Body of pancreas (tissue), 4 donors: ENCODE measurements at places on chromosomes 7 and 10. TPM values are rescaled to one million over a fixed set of nuclear protein-coding genes. Genes with fewer than 3 reads are reported as not detected.

GRCh38 chr10:87534173-87534858 is 29.6 kb downstream of the MINPP1 start:
- no peak for DNase-seq

DNA sequence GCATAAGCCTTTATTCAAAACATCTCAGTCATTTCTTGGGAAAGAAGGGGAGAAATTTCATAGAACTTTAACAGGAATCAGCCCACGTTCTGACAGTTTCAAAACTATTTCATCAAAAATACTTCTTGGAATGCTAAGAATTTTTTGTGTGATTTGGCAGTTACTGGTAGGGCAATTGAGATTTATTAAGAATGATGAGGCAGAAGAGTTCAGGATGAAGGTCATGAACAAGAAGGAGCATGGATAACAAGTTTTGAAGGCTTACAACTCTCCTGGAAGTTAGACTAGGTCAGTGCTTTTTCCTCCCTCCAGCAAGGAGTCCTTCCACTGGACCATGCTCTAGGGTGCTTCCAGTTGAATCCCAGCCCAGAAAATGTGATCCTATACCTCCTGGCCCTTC is 569.9 kb downstream of the ANKRD7 start:
- no peak for DNase-seq

FAM107B gene
- 19.4 TPM for total RNA-seq

- no peak for DNase-seq
These were observed 55.8 kb downstream of the LRMDA start for GRCh38 chr10:75487087-75487754.

NRAP gene
- total RNA-seq: not detected

TNRC18 gene
- total RNA-seq: 201 TPM

GRCh38 chr7:1087952-1088920 is at the start of gene GPER1:
TSS of gene GPER1 (plus strand) at chr7:1088113. CDS start at chr7:1091729, 3,616 bp downstream.
- DNase-seq: peak; percentile 68

VAX1 gene
- not detected for total RNA-seq

GRCh38 chr7:120944826-120945562 is 5.6 kb upstream of the ING3 start:
- no peak for DNase-seq

GRCh38 chr10:14930610-14931009 is 23.3 kb downstream of the DCLRE1C start:
- DNase-seq: no peak

GRCh38 chr10:3679950-3680629 is 104.9 kb downstream of the KLF6 start:
- DNase-seq: no peak

NRP1 gene
- 62.6 TPM for total RNA-seq

RPS24 gene
- total RNA-seq: 1,609 TPM

DNA sequence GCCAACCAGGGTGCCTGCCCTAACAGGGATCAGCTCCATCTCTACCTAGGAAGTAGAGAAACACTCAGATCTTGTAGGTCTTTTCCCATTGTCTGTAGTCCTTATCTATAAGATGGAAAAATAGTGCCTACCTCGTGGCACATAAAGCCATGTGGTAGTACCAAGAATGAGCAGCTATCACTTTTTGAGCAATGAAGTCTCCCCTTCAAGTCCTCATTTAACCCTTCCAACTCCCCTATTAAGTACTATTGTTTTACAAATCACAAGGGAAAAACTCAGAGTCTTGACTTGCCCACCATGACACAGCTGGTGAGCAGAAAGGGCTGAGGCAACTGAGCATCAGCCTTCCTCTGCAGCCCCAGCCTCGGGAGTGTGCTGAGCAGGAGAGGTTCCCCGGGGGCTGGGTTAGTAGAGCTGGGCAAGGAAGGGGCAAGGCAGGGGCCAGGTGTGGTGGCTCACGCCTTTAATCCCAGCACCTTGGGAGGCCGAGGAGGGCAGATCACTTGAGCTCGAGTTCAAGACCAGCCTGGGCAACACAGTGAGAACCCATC is 3.3 kb downstream of the FRAT2 start:
- DNase-seq: no peak

DNA sequence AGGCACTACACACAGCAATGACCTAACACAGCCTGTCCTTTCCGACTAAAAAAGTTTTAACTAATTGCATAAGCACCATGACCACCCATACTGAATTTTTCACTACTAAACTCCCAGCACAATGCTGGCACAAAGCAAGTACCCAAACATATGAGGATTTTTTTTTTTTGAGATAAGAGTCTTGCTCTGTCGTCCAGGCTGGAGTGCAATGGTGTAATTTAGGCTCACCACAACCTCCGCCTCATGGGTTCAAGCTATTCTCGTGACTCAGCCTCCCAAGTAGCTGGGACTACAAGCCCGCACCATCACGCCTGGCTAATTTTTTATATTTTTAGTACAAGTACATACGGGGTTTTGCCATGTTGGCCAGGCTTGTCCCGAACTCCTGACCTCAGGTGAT is 5.1 kb downstream of the UBE2H start:
- no peak for DNase-seq

HOXA9 gene
- total RNA-seq: not detected

PRLHR gene
- not detected for total RNA-seq

GRCh38 chr7:142298009-142298408 is 40.2 kb upstream of the PRSS58 start:
- DNase-seq: no peak

SDK1 gene
- total RNA-seq: 19.8 TPM

BLOC1S2 gene
- 4.3 TPM for total RNA-seq

FBXL13 gene
- total RNA-seq: 4.2 TPM

DNA sequence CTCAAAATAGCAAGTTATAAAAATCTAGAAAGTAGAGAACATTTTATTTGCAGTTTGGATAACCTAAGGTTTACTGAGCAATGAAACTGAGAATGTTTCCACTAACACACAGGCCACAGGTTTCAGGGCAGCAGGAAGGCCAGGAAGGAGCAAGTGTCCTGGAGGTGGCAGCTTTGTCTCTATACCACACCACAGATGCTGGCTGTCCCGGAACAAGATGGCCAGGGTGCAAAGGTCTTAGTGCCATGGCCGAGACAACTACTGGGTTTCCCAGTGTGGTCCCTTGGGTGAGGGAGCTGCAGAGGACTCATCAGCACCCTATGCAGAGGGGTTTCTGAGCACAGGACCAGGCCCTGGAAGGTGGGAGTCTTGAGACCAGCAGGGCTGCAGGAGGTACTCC is 92.0 kb downstream of the CTBP2 start:
- DNase-seq: peak; percentile 41

DNA sequence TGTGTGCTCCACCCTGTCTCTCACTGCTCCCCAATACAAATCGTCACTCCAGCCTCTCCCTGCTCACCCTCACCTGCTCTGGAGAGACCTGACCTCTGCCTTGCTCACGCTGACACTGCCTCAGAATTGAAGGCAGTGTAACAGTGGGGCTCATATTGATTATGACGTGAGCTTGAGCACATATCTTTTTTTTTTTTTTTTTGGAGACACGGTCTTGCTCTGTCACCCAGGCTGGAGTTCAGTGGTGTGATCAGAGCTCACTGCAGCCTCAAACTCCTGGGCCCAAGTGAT is 84.7 kb downstream of the TBXAS1 start:
- DNase-seq: no peak

GRCh38 chr10:94288361-94289101 is 74.2 kb downstream of the NOC3L start:
- DNase-seq: no peak

- DNase-seq: no peak
These were observed 169.4 kb downstream of the FGFR2 start for GRCh38 chr10:121428867-121429266.

DNA sequence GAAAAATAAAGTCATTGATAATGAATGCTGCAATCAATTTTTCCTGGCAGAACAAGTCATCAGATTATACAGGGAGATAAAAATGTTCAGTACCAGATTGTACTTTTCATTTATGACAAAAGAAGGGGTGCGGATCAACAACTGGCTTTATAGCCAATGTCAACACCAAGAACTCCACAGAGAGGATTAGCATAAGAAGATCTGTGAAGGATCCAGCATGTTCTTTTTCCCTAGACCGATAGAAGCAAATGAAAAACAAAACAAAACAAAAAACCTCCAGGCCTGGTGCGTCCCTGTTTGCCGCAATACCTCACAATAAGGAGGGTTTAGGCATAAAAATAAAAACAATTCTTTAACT is 34.7 kb upstream of the PRKAR2B start:
- no peak for DNase-seq

DNA sequence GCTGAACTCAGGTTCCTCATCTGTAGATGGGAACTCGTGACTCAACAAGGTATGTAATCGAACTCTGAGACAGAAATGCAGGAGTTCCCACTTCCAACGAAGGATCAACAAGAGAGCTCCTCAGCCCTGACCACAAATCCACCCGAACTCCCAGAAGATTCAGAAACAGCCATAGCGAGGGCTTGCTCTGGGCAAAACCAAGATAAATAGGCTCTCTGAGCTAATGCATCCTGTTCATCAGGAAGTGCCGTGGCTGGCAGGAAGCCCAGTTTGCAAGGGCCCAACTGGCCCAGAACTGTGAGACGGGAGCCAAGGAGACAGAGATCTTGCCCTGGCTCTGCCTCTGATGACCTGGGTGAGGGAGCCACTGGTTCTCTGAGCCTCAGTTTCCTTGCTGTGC is 141.7 kb upstream of the PFKP start:
- DNase-seq: peak; percentile 70

DNA sequence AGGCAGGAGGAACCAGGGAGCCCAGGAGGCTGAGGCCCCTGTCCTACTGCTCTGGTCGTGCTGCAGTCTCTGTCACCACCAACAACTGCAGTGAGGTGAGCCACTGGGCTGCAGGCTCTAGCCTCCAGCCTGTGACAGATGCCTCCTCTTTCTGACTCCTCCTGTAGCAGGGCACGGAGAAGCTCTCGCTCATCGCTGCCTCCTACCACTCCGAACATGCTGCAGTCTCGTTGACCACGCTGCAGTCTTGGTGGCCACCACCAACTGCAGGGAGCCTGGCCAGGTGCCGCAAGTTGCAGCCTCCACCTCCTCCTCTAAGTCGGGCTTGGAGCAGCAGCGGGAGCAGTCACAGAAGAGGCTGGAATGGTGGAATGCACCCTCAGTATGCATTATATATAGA is 22.1 kb upstream of the VOPP1 start:
- no peak for DNase-seq

DNA sequence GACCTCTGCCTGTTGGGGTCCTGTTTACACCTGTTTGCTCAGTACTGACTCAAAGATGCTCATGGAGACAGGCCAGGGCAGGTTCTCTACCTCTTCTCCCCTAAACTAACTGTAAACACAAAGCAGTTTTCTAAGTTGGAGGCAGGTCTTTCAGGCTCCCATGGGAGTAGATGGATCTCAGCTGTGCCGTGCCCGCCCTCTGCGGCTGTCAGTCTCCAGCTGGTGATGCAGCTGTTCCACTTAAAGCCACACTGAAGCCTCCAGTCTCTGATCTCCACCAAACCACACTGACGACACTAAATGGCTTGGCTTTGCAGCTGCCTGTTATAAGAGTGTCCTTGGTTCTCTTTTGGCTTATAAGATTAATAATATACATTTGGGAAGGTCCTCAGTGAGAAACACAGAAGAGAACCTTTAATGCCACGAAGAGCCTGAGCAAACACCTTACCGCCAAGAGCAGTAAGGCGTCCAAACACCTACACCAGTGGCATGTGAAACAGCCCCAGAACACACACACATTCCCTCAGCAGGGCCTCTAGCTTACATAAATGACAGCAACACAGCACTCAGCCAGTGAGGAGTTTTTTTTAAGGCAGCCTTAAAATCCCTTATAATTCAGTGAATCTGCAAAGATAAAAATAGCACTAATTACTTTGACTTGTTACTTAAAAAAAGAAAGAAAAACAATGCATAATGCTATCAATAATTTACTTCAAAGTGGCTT is 60.4 kb upstream of the KCNIP2 start:
- no peak for DNase-seq

GRCh38 chr7:77684030-77684429 is 12.2 kb upstream of the RSBN1L start:
- peak; percentile 35 for DNase-seq

DNA sequence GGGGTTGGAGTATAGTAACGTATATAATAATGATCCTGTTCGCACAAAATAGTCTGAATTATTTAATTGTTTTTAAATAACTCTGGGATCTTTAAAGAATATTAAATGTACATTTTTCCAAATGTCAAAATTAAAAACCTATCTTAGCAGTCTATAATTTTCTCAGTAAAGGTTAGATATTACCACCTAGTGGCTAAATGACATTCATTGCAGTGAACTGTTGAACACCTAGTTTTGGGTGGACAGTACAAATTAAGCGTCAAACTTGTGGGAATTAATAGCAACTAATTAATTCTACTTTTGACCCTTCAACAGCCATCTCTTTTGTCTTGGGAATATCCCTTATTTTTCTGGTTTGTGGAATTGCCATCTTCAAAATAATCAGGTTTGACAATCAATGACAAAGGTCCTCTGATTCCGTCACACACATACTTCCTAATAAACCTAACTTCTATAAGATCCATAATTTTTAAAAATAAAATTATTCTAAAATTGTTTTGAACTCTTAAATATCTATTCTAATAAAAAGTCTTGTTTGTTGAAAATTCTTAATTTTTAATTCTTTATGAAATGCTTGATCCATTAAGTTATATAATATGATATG is 165.7 kb downstream of the SEMA3D start:
- DNase-seq: no peak

- DNase-seq: no peak
These were observed 111.7 kb upstream of the BTBD16 start for GRCh38 chr10:122159141-122159970.

GRCh38 chr10:118792526-118792925 is 37.8 kb upstream of the CACUL1 start:
- no peak for DNase-seq

- peak; percentile 25 for DNase-seq
These were observed 27.7 kb downstream of the ARHGAP22 start for GRCh38 chr10:48577158-48577557.

DNA sequence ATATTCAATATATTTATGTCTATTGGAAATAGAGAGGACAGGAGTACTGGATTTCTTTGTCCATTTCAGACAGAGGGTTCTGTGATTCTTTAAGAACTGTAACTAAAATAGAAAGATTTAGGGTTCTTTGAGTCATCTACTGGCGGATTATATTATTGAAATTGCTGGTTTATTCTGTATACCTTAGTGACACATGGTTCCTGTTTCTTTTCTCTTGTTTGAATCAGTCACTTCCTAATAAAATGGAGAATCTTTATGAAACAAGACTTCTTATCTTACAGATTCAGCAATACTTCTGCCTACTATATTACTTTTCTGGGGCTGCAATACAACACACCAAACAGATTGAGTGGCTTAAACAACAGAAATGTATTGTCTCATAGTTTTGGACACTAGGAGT is 20.8 kb upstream of the ZNF800 start:
- DNase-seq: no peak

GRCh38 chr7:22712999-22713398 is 14.0 kb upstream of the IL6 start:
- DNase-seq: no peak

ATXN7L1 gene
- total RNA-seq: 8.0 TPM

DNA sequence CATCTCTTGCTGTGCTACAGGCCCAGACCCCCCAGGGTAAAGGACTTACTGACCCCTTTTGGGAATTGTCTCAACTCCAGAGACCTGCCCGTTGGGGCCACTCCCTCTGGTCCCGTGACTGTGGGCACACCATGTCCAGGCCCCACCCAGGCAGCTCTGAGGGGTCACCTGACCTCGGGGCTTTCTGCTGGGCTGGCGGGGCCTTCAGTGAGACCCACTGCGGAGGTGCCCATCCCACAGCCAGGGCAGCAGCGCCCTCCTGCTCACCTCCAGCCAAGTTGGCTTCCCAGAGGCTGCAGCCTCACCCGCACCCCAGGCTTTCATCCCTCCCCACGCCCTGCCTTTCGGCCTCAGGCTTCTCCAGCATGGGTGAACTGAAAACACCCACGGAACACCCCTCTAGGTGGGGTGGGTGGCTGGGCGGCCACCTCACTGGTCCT is 147.2 kb downstream of the DNAJB6 start:
- no peak for DNase-seq

- no peak for DNase-seq
These were observed 62.4 kb downstream of the MICU1 start for GRCh38 chr10:72563327-72563932.
